ENCODE measurements at places on chromosomes 7 and 10.

GRCh38 chr10:57015595-57016318 lies 654.7 kb upstream of the ZWINT start:
- DNase-seq: no peak

DNA sequence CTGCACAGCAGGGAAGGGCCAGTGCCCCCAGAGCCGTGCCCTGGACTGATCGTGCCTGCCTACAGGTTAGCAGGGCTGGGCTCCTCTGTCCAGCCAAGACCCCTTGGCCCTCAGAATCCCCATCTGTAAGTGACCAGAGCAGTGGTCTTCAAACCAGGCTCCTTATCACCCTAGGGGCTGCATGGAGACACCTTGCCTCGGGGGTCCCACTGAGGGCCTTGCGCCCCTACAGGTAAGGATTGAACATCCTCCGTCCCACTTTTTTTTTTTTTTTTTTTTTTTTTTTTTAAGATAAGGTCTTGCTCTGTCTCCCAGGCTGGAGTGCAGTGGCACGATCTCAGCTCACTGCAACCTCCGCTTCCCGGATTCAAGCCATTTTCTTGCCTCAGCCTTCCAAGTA lies 32.6 kb upstream of the RADIL start:
- DNase-seq: no peak

DNA sequence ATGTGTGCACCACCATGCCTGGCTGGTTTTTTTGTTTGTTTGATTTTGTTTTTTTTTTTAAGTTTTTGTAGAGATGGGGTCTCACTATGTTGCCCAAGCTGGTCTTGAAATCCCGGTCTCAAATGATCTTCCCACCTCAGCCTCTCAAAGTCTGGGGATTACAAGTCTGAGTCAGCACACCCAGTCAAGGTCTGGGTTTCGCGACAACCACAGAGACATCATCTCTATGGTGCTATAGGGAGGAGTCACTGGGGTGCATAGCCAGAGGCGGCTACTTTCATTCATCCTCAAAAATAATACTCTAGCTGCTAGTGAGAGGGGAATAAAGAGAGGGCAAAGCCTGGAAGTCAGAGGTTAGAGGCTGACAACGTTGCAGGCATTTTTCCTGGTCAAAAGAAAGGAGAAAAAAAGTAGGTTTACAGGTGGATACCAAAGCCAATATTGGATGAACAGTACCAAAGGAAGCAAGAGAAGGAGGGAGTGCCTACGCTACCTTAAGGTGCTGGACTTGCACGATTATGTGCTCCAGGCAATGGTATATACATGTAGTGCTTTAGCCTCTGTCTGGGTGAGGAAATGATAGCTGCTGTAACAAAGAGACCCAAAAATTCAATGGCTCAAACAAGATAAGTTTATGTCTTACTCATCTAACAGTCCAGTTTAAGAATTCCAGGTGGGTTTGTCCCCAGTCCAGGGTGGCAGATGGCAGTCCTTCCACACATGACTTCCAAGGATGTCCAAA lies 178.3 kb downstream of the SKIDA1 start:
- DNase-seq: no peak

GRCh38 chr10:89305766-89306433 lies 4.1 kb downstream of the IFIT2 start:
- no peak for DNase-seq

DNA sequence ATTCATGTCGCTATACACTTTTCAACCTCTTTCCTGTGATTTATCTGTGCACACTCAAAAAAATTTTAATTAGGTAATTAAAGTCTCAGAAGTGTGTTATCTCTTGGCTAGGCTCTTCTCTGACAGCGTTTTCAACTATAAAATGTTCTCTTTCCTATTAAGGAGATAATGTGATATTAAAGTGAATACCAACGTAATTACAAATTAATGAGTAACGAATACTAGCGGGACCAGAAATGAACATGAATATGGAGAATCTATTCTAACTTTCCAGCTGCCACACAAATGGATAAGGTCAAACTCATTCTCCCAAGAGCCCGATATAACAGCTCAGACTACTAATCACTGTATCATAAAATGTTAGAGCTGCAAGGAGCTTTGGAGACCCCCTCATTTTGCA lies 12.0 kb downstream of the COL1A2 start:
- no peak for DNase-seq

- DNase-seq: no peak
These were observed 911.9 kb upstream of the LRRN3 start for GRCh38 chr7:110179037-110179436.

DNA sequence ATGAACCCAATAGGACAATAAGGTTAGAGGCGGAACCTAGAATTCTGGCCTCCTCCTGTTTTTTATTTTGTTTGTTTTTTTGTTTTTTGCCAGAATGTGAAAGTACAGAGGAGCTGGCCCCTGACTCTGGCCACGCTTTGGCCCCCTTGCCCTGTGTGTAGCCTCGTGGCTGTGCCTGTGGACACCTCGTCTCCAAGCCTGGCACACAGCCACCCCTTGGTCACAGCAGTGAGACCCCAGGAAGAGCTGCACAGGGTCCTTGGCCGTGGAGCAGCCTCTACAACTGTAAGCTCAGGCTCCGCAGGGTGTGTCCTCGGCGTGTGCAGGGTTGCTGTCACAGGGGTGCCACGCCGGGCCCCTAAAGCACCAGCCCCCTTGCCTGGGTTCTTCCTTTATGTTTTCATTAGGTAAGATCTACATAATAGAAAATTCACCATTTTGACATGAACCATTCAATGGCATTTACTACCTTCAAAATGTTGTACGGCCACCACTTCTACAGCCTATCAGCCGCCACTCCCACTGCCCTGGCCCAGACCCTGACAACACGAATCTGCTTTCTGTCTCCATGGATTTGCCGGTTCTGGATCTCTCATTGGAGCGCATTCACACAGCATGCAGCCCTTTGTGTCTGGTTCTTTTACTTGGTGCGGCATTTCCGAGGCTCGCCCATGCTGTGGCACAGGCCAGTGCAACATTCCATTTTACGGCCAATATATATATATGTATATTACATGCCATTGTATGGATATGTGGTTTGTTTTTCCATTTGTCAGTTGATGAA lies 51.0 kb downstream of the AMZ1 start:
- DNase-seq: no peak

DNA sequence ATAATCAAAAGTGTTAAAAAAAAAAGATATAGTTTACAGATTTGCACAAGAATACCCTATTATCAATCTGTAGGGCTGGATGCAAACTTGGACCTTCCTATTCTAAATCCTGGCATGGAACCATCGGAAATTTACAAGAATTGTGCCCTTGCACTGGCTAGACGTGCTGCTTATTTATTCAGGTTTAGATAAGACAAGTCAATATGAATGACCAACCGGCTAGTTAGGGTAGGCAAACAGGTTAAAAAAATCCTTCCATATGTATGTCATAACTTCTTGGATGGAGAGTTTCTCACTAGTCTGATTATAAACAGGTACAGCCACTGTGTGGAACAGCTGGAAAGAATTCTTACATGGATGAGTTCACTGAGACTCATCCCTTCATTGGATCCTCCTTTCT lies 41.4 kb downstream of the PKD1L1 start:
- no peak for DNase-seq

Measured in stimulated activated CD4-positive, alpha-beta T cell treated with anti-CD3 and anti-CD28 coated beads, Interleukin-4, amount 100 ng/mL, for 1 hour (primary cell).